Activated T-cell treated with anti-CD3 and anti-CD28 coated beads, Interleukin-2, amount 50 U/mL, for 48 hours (primary cell): ENCODE measurements at places on chromosomes 4 and X.

- no peak for DNase-seq
Observed at GRCh38 chr4:12165616-12166015, 736.9 kb upstream of the HS3ST1 start.

DNA sequence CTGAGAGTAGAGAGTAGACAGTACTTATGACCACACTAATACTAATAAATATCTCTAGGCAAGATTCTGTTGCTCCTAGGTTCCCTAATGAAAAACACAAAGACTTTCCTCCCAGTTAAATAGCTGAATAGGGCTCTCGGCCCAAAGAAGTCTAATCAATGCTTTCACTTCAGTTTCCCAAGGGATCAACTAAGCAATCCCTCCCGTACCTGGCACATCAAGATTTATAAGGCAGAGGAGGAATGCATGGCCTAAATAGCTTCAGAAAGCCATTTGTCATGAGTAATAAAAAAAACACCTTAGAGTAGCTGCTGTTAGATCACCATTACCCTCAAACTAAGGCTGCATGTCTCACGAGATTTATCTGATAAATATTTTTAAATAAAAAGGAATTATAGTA lies 56.8 kb upstream of the EXOC1L start:
- no peak for DNase-seq

DNA sequence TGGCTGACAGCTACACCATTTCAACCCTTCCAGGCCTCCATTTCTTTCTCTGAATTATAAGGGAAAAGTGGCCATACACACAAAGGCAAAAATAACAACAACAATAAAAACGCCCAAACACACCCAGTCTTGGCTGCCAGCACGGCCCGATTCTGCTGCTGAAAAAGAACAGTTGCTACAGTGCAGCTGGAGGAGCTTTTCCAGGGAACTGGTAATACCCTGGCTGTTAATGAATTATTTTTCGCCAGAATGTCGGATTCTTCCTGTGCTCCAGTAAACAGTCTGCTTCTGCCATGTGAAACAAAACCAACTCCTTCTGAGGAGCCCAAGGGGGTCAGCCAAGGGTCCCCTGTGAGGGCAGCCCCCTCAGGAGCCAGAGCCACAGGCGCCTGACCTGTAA lies 6.6 kb downstream of the RAI2 start:
- no peak for DNase-seq

DNA sequence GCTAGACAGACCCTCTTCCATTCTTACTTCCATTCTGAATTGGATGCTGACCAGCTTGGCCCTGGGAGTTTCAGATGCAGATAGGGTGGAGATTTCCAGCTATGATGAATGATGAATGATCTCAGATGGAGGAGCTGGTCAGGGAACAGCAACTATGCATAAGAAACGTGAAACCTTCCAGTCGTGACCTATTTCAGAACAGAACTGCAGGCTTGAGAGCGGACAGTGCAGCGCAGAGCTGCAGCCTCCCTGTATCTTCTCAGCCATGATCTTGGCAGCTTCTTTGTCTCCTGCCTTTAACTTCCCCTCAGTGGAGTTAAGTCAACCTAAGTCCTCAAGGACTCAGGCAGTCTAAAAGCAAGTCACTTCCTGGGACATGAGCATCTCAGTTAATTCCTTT lies 43.3 kb upstream of the HAND2 start:
- no peak for DNase-seq

DNA sequence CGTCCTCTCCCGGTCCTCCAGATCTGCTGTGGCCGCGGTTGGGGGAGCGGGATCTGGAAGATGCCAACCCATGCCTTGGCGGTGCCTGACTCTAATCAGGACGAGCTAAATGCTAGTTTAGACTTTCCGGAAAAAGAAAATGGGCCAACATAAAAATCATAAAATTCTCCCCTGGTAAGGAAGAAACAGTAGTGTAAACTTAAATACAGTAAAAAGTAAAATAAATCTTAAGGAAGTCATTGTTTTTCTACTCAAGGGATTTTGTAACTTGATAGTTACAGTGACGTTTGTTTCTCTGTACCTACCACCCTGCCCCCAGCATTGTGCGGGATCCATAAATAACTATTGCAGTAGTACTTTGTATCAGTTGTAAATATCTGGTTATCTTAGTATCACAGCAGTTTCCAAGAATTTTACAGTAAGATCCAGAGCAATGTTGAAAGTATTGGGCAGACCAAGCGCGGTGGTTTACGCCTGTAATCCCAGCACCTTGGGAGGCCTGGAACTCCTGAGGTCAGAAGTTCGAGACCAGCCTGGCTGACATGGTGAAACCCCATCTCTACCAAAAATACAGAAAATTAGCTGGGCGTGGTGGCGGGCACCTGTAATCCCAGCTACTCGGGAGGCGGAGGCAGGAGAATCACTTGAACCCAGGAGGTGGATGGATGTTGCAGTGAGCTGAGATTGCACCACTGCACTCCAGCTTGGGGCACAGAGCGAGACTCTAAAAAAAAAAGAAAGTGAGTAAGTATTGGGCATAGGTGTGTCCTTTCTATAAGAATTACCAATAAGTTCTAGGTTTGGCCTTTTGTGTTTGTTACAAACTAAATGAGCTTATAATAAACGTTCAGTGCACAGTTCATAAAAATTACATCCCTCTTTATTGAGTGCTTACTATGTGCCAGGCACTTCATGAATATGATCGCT lies 1.0 kb upstream of the PLA2G12A start:
- DNase-seq: no peak

- no peak for DNase-seq
Observed at GRCh38 chrX:17053502-17053901, 107.0 kb downstream of the REPS2 start.

GRCh38 chrX:51487960-51488267 lies 8.5 kb downstream of the NUDT11 start:
- DNase-seq: no peak

DNA sequence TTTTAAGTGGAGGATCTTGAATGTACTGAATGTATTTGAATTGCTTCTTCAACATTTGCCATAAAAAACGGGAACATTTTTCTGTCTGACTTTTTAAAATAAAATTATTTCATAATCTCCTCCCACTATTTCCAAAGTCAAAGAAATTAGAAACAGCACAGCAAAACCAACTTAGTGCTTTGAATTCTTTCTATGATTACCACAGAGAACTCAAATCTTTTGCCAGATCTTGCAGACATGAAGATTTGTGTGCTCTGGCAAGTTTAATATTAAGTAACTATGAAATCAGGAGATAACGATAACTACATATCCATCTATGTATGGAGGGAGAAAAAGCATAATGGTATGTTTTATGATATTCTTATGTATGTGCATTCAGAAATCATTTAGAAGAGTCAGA lies 982.2 kb downstream of the PCDH7 start:
- DNase-seq: no peak

DNA sequence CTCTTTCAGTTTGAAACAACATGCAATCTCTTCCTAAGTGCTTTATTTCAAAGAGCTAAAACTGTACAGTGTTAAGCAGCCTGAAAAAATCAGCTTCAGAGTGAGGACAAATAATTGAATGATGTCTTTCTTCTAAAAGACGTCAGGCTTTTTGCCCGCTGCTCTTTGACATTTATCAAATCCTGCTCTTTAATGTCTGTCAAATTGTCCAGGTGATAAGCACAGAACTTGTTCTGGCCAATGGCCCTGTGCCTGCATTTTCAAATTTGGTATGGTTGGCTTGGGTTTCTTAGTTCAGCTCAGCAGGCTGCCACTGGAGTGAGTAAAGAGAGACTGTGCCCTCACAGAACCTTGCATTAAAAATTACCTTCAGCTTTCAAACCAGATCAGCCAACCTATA lies 712.9 kb upstream of the LCORL start:
- DNase-seq: no peak

- DNase-seq: no peak
Observed at GRCh38 chr4:35970366-35970960, 273.9 kb downstream of the ARAP2 start.

DNA sequence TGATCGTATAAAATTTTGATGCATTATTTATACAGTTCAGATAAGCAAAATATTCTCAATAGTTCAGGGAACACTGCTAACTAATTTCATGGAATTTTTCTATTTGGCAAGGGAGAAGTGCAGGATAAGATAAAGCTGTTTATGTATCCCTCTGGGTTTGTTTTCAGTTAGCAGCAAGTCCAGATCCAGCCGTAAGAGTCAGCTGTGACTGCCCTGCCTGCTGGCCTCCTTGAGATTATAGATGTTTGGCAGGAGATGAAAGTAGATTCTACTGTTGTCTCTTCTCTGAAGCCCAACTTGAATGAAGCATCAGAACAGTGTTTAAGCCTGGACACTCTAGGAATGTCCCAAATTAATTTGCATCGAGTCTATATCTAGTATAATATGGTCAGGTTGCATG lies 29.5 kb downstream of the ANTXR2 start:
- DNase-seq: no peak

- no peak for DNase-seq
Observed at GRCh38 chr4:160353548-160353947, 1250.7 kb downstream of the RAPGEF2 start.

GRCh38 chrX:87728024-87728423 lies 210.4 kb downstream of the KLHL4 start:
- no peak for DNase-seq

DNA sequence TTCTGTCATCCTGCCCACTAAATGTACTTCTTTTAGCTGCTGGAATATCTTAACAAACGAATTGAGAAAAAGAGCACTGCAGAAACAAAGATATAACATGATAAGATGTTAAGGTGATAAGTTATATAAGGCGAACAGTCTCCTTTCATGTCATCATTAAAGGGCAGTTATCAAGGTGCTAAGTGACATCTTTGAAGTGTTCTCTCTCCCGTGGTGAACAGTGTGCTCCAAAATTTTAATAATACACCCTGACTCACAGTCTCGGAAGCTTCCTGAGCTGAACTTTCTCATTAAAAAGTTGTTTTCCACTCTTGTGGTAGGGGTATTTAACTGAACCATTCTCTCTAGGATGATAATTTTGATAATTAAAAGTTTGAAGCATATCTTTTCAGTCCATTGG lies 61.6 kb downstream of the PLS3 start:
- DNase-seq: no peak

DNA sequence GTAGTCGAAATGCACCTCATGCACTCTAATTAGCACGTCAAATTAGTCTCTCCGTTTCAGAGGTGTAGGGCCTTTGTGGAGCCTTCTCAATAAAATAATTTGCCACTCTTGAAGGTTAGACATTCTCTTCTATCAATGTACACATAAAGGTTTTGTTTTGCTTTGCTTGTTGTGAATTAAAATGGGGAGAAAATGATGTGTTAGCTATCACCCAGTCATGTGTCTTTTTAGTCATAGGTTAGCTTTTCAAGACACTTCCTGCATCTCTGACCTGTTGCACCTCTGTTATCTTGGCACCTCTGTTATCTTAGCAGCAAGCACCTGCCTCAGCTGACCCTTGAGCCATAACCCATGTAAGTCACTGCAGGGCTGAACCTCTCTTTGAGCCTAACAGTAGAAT lies 936 bp downstream of the TMEM144 start:
- no peak for DNase-seq

DNA sequence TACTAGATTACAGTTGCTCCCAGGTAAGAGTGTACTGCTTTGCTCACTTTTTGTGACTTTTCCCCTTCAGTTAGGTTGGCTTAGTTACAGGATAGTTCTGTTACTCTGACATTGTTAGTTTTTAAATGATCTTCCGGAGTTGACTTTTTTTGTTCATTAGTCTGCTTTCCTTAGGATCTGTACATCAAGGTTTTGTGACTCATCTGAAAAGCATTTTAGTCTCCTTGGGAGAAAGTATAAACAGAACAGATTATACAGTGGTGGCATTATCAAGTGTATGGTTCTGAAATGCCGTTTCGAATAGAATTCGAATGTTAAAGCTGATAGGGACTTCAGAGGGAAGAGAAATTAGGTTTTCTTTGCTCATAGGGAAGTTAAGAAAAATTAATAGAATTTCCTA lies 63.3 kb downstream of the USP9X start:
- DNase-seq: no peak

GRCh38 chrX:41799661-41800060 lies 75.7 kb downstream of the GPR82 start:
- DNase-seq: no peak

DNA sequence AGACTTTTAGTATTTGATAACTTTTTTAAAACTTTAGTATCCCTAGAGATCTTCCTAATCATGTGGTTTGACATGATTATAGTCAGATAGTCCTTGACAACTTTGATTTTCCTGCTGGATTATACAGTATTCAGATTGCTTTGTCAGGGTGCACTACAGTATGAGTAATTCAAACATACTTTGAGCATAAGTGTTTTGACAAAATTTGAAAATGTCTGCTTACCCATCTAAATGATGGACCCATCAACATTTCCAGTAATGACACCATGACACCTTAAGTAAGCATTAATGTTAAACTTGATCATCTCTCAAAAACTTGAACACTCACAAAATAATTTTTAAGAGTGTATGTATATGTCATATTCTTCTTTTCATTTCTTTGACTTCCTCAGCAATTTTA lies 514.5 kb upstream of the SMIM31 start:
- no peak for DNase-seq
